GM23248 (cell line): ENCODE measurements at places on chromosomes 2 and 18.

DNA sequence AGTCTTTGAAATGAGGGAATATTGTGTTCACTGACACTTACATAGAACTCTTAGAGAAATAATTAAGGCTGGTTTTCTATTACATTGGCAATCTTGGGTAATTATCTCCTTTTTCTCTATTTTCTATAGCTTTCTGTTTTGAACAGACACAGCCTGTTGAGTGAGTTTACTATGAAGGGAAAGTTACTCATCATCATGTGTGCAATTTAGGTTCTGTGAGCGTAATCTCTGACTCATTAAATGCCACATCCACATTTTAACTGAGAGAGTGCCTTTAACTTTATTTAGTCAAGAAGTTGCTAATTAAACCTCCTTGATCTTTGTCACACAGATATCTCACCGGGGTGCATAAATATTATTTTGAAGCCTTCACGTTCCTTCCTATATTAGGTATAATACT, 174.0 kb upstream of the SLC8A1 start:
- H3K4me3 ChIP-seq, result no peak overlapping the region
- H3K36me3 ChIP-seq, result no peaks in the 10 kb centered on the region
- peaks cover 12% of the 10 kb centered on the region for H3K4me1 ChIP-seq
- peak; percentile 91 for DNase-seq
- H3K27me3 ChIP-seq, result no peaks in the 10 kb centered on the region

- H3K27ac ChIP-seq, result no peak overlapping the region
- H3K4me3 ChIP-seq, result no peak overlapping the region
- no peaks in the 10 kb centered on the region for H3K36me3 ChIP-seq
- H3K27me3 ChIP-seq, result no peaks in the 10 kb centered on the region
- no peak for DNase-seq
These were observed 146.0 kb downstream of the NRXN1 start for GRCh38 chr2:50885948-50886347.

DNA sequence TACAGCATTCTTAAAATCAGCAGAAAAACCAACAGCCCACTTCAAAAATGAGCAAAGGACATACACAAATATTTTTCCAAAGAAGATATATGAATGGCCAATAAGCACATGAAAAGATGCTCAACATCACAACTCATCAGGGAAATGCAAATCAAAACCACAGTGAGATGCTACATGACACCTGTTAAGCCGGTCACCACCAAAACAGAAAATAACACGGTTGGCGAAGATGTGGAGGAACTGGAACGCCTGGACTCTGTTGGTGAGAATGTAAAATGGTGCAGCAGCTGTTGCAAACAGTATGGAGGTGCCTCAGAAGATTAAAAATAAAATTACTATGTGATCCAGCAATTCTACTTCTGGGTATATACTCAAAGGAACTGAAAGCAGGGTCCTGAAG, 184.8 kb downstream of the INHBB start:
- H3K36me3 ChIP-seq, result no peaks in the 10 kb centered on the region
- DNase-seq, result no peak
- no peaks in the 10 kb centered on the region for H3K27me3 ChIP-seq
- no peak overlapping the region for H3K4me3 ChIP-seq
- peaks cover 6% of the 10 kb centered on the region for H3K4me1 ChIP-seq
- H3K27ac ChIP-seq, result no peak overlapping the region

DNA sequence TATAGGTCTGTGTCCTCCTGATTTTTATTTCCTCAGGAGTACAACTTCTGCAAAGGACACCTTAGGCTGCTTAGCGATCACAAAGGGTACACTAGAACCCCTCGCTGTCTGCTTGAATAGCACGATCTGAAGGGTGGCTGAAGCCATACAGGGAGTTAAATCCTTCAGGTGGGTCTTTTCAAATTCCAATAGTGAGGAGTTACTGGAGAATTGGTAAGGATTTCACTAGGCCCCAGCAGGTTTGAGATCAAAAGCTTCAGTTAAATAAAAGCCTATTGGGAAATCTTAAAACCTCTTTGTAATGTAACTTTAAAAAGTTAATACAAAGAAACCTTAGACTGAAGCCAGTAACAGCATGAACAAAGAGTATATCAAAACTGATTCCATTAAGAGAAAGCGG, 613.1 kb downstream of the ZEB2 start:
- no peaks in the 10 kb centered on the region for H3K27me3 ChIP-seq
- H3K4me3 ChIP-seq, result no peak overlapping the region
- H3K27ac ChIP-seq, result no peak overlapping the region
- H3K4me1 ChIP-seq, result peaks cover 3% of the 10 kb centered on the region

DNA sequence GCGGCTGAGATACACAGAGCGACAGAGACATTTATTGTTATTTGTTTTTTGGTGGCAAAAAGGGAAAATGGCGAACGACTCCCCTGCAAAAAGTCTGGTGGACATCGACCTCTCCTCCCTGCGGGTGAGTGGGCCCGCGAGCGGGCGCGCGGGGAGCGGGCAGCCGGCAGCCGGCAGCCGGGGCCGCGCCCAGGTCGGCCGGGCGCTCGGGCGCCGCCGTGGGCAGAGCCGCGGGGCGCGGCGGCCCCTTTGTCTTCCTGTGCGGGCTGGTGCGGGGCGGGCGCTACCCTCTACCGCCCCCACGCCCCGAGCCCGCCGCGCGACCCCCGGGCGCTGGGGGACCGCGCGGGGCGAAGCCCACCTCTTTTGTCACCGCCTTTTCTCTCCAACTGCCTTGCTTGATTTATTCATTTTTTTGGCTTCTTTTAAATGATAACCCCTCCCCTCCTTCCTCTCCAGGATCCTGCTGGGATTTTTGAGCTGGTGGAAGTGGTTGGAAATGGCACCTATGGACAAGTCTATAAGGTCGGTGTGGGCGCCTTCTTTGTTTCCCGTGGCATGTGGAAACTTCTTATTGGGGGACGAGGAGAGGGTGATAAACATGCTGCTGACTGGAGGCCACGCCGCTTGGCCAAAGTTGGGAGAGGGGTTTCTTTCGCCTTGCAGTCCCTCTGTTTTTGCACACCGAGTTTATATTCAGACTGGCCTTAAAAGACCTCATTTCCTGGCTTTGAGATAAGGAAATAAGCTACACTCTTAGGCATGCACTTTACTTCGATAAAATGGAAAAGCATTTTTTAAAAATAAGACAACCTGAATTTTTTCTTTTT, 722 bp downstream of the MAP4K4 start:
- H3K27ac ChIP-seq, result peak overlapping the region; percentile 63
- H3K4me3 ChIP-seq, result peak overlapping the region; percentile 96
- DNase-seq, result peak; percentile 64
- H3K27me3 ChIP-seq, result no peaks in the 10 kb centered on the region

DNA sequence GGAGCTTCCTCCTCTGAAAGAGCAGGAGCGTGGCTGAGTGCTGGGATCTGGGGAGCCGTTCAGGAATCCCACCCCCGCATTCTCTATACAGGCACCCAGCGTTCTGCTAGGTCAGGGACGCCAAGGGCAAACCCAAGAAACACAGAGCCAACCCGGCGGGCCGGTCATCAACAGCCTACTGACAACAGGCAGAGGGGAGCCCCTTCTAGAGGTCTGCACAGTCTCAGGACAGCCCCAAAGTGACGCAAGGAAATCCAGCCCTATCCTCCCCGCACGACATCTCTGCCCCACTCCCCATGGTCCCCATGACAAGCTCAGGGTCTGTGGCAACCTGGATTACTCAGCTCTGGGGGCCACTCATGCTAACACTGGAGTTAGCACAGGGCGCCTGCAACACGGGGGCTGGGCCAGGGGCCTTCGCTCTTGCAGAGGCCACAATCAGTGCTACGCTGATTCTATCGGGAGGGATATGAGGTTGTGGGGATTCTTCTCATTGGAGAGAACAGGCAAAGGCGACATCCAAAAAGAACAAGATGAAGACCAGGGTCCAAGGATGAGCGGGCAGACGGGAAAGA, 81.6 kb downstream of the PXDN start:
- H3K4me3 ChIP-seq, result no peak overlapping the region
- H3K4me1 ChIP-seq, result no peaks in the 10 kb centered on the region
- H3K36me3 ChIP-seq, result peaks cover 46% of the 10 kb centered on the region
- no peak overlapping the region for H3K27ac ChIP-seq
- DNase-seq, result no peak

DNA sequence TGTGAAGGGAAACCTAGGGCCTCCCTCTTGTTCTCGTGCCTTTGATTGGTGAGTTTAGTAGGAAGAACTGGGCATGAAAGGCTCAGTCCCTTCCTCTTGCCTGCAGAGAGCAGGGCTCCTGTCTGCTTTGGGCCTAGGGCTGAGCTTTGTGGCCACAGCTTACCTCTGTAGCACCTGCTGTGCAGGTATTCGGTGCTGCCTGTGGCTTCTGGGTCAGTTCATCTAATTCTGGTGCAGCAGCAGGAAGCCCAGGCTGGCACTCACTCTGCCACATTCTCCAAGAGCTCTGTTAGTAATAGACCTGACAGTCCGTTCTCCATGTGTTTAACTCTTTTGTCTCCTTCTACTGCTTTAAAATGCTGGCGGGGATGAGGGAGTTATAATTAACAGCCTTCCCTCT, 96.5 kb downstream of the DLGAP1 start:
- no peak overlapping the region for H3K27ac ChIP-seq
- no peak overlapping the region for H3K4me3 ChIP-seq
- no peak for DNase-seq
- H3K4me1 ChIP-seq, result no peaks in the 10 kb centered on the region
- H3K36me3 ChIP-seq, result no peaks in the 10 kb centered on the region

DNA sequence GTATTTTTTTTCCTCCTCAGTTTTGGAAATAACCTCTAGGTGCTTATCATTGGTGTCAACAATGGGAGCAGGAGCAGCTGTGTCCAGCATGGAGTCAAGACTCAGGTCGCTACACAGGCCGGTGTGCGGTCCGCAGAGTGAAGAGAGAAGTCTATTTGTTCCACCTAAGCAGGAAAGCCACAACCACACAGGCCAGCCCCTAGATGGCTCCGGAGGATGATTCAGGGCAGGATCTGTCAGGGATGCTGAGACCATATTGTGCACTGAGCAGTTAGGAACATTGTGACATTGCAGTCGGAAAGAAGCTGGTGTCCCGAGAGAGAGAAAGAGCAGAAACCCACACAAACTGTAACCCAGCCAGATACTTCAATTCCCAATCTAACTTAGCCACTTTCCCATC, 136.9 kb downstream of the GAREM1 start:
- DNase-seq, result no peak
- H3K27me3 ChIP-seq, result no peaks in the 10 kb centered on the region
- H3K27ac ChIP-seq, result no peak overlapping the region
- no peak overlapping the region for H3K4me3 ChIP-seq
- H3K4me1 ChIP-seq, result peaks cover under 1% of the 10 kb centered on the region; the same call in 1 of the 2 replicates

DNA sequence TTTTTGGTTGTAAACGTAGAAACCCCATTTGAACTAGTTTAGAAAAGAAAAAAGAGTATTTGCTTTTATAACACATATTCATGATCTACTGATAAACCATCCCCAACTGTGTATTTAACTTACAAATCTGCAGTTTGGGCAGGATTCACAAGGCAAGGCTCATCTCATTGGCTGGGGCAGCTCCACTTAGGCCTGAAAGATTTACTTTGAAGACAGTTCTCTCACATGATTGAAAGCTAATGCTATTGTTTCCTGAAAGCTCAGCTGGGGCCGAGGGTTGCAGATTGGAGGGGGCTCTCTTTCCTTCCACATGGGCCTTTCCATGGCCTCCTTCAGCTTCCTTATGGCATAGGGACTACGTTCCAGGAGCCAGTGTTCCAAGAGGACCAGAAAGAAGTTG, 47.4 kb downstream of the ARHGAP15 start:
- no peak overlapping the region for H3K27ac ChIP-seq
- H3K36me3 ChIP-seq, result no peaks in the 10 kb centered on the region
- H3K4me3 ChIP-seq, result no peak overlapping the region

GRCh38 chr2:136424112-136424511, 306.2 kb upstream of the CXCR4 start:
- no peaks in the 10 kb centered on the region for H3K4me1 ChIP-seq
- H3K4me3 ChIP-seq, result no peak overlapping the region
- H3K27me3 ChIP-seq, result peaks cover 8% of the 10 kb centered on the region
- no peaks in the 10 kb centered on the region for H3K36me3 ChIP-seq
- no peak overlapping the region for H3K27ac ChIP-seq
- DNase-seq, result no peak

GRCh38 chr2:108927936-108928659, 60.9 kb downstream of the EDAR start:
- H3K36me3 ChIP-seq, result no peaks in the 10 kb centered on the region
- no peak overlapping the region for H3K27ac ChIP-seq
- H3K4me1 ChIP-seq, result no peaks in the 10 kb centered on the region
- peak; percentile 79 for DNase-seq

DNA sequence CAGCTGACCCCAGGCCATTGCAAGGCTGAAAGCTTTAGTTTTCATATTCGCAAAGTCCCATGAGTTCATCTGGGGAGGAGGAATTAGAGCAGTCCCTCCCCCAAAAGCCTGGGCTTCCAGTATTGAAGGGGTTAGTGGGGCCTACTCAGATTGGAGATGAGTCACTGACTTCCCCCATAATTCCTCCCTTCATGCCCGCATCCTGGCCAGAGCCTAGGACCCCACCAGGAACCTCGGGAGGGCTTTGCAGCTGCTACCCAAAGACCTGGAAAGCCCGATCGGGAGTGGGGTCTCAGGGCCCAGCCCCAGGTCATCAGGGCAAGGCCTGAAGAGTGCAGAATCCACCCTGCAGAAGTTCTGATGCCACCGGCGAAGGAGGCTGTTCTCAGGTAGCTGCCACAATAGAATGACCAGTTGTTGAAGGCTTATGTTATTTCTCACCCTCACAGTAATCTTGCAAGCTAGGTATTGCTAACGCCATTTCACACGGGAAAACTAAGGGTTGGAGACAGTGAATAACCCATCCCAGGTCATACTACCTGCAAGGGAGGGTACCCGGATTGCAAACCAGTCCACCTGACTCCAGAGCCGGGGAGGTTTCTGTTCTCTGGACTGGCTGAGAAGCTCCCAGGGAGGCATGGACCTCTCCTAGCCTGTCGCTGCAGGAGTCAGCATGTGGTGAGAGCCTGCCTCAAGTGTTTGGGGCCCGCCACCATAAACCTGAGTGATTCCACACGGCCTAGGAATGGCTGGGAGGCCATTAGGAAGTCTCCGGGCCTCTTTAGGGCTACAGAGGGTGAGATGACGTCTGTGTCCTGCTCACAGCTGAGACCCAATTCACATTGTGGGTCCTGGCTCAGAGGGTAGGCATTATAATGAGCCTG, 5.8 kb upstream of the ARID5A start:
- H3K4me3 ChIP-seq, result no peak overlapping the region
- no peaks in the 10 kb centered on the region for H3K36me3 ChIP-seq
- no peak overlapping the region for H3K27ac ChIP-seq
- H3K4me1 ChIP-seq, result peaks cover 39% of the 10 kb centered on the region

DNA sequence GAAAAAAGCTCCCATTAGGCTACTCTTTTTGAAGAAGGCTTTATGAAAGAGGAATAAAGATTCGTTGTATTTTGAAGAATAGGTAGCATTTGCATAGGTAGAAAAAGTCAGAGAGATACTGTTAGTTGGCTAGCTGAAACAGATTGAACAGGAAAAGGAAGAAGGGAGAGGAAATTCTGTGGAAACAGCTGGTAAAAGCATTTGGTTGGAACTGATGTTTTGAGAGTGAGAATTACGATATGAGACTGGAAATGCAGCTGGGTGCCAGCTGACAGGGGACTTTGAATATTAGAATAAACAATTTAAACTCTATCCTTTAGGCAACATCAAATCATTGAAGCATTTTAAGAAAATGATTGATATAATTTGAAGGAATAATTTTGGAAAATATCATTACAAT, 96.7 kb upstream of the CNTNAP5 start:
- no peaks in the 10 kb centered on the region for H3K27me3 ChIP-seq
- H3K36me3 ChIP-seq, result no peaks in the 10 kb centered on the region
- H3K4me3 ChIP-seq, result no peak overlapping the region
- H3K4me1 ChIP-seq, result no peaks in the 10 kb centered on the region
- H3K27ac ChIP-seq, result no peak overlapping the region

GRCh38 chr2:232713505-232713904, 16.4 kb downstream of the GIGYF2 start:
- no peak overlapping the region for H3K27ac ChIP-seq
- H3K27me3 ChIP-seq, result no peaks in the 10 kb centered on the region
- no peak overlapping the region for H3K4me3 ChIP-seq
- H3K36me3 ChIP-seq, result no peaks in the 10 kb centered on the region
